ENCODE measurements at places on chromosomes 11 and 22. TPM values are rescaled to one million over a fixed set of nuclear protein-coding genes. Genes with fewer than 3 reads are reported as not detected.

GRCh38 chr11:113269636-113270035 is 44.7 kb upstream of the TTC12 start:
- H3K27ac ChIP-seq = no peak overlapping the region
- H3K36me3 ChIP-seq = no peaks in the 10 kb centered on the region
- H3K4me1 ChIP-seq = no peaks in the 10 kb centered on the region
- no peak overlapping the region for H3K4me3 ChIP-seq
- DNase-seq = no peak

- H3K27me3 ChIP-seq = no peaks in the 10 kb centered on the region
- H3K4me3 ChIP-seq = no peak overlapping the region
- peaks cover 44% of the 10 kb centered on the region for H3K4me1 ChIP-seq
- no peak overlapping the region for H3K27ac ChIP-seq
- DNase-seq = no peak
Measured at GRCh38 chr11:72739240-72740059, 12.8 kb downstream of the ARAP1 start.

Gene PIWIL4
- total RNA-seq = 2.5 TPM

DNA sequence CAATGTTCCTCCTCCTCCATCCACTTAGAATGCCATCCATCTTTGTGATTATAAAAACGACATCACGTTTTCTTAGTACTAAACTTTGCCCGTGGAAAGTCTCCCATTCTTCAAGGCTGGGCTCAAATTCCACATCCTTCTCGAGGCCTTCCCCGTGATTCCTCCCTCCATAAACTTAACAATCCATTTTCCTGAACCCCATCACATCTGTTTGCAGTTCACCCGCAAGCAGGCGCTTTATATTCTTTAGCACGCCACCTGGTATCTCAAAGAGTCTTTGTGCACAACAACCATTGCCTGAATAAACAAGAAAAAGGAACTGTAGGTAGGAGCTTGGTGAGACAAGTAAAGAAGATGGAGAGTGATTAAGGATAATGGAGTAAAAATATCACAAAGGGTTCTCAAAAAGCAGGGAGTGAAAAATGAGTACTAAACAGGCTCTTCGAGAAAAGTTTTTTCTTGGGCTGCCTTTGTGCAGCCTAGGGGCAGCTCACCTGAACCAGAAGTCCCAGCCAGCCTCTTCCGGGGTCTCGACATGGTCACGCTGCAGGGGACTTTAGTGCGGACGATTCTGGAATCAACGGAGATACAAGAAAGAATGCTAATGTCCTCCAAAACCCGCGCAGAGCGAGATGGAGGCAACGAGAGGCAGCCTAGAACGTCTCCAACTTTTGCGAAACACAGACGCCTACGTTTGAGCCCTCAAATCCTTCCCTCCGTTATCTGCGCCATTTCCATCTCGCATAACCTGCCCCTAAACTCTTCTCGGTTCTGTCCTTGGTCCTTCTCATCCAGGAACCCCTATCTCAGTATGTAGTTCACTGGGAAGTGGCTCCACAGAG is 585 bp downstream of the THYN1 start:
- peak overlapping the region; percentile 78 for H3K27ac ChIP-seq
- peak overlapping the region; percentile 86 for H3K4me3 ChIP-seq
- H3K36me3 ChIP-seq = peaks cover 5% of the 10 kb centered on the region
- H3K4me1 ChIP-seq = peaks cover 22% of the 10 kb centered on the region

Gene ZBTB16
- 22.0 TPM for total RNA-seq

DNA sequence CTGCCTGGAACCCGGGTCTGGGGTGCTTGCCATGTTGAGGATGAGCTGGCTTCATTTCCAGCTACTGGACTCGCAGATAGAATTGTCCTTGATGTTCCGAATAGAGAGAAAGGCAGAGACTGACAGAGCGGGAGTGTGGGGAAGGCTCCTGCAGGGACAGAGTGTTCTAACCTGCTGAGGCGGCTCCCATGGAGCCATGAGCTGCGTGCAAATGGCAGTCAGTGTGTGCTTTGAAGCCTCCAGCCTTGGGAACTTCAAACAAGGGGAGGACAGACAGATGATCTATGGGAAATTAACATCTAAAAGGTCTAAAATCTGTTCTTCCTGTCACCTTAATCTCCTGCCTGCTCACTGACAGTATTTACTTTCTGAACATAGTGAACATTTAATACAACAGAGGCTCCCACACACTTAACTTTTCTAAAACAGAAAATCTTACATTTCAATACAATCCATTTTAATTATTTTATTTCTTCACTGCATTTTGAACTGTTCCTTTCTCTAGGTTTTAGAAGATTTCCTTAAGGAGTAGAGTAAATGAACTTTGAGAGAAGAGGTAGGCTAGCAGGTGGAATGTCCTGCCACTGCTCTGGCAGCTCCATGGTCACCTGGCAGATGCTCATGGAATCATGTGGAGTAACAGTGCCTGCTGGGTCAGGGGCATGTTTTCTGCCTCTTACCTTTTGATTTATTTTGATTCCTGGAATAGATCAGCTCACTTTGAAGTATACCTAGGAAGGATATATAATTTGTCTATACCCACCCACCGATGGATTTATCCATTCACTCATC is 481.7 kb downstream of the NTM start:
- DNase-seq = no peak
- peaks cover 40% of the 10 kb centered on the region for H3K27me3 ChIP-seq
- no peaks in the 10 kb centered on the region for H3K4me1 ChIP-seq
- H3K27ac ChIP-seq = no peak overlapping the region
- H3K36me3 ChIP-seq = peaks cover 2% of the 10 kb centered on the region

GRCh38 chr11:73423506-73423905 is 47.3 kb downstream of the RELT start:
- no peak for DNase-seq
- H3K27me3 ChIP-seq = no peaks in the 10 kb centered on the region
- H3K36me3 ChIP-seq = peaks cover 3% of the 10 kb centered on the region
- H3K4me3 ChIP-seq = no peak overlapping the region
- no peak overlapping the region for H3K27ac ChIP-seq

DNA sequence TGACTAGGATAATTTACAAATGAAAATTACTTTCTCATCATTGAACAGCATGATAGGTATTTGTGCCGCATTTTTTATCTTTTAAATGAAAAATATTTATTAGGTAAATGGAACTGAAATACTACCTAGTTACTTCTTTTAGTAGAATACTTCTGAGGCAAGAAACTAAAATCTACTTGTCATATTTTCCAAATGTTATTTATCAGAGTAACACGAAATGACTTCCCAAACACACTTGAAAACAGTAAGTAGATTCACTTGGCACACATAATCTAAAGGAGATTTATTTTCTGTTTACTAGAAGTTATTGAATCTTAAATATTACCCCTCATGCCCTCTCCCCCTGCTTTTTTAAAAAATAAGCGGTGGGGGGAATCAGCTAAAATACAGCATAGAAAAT is 2.3 kb downstream of the QSER1 start:
- peak overlapping the region; percentile 98 for H3K4me3 ChIP-seq
- H3K4me1 ChIP-seq = peaks cover 39% of the 10 kb centered on the region
- DNase-seq = no peak
- H3K27ac ChIP-seq = peak overlapping the region; percentile 96

Gene SERPIND1
- total RNA-seq = not detected

Gene SLC15A3
- 0.54 TPM for total RNA-seq

- H3K27me3 ChIP-seq = no peaks in the 10 kb centered on the region
- peaks cover 66% of the 10 kb centered on the region for H3K4me1 ChIP-seq
- no peak for DNase-seq
- H3K36me3 ChIP-seq = peaks cover 42% of the 10 kb centered on the region
Measured at GRCh38 chr11:114308689-114309089, 12.5 kb downstream of the NNMT start.

- H3K4me1 ChIP-seq = peaks cover 3% of the 10 kb centered on the region
- DNase-seq = no peak
- H3K27ac ChIP-seq = no peak overlapping the region
- no peaks in the 10 kb centered on the region for H3K36me3 ChIP-seq
- peaks cover 12% of the 10 kb centered on the region for H3K27me3 ChIP-seq
- peak overlapping the region; percentile 44 for H3K4me3 ChIP-seq
Measured at GRCh38 chr11:83292709-83293456, 6.7 kb upstream of the CCDC90B start.

GRCh38 chr11:3165152-3165705 is at the start of gene OSBPL5:
Gene OSBPL5 (minus strand): TSS chr11:3165310. CDS start chr11:3129148, 36,162 bp downstream.
- no peaks in the 10 kb centered on the region for H3K27me3 ChIP-seq
- no peaks in the 10 kb centered on the region for H3K36me3 ChIP-seq
- peaks cover 55% of the 10 kb centered on the region for H3K4me1 ChIP-seq
- H3K27ac ChIP-seq = no peak within 1 kb of the TSS
- H3K4me3 ChIP-seq = peak within 1 kb of the TSS; percentile 83
- DNase-seq = peak; percentile 84

- no peak overlapping the region for H3K27ac ChIP-seq
- peaks cover 6% of the 10 kb centered on the region for H3K36me3 ChIP-seq
- peaks cover 7% of the 10 kb centered on the region for H3K4me1 ChIP-seq
- peaks cover 2% of the 10 kb centered on the region for H3K27me3 ChIP-seq
- no peak for DNase-seq
Measured at GRCh38 chr11:13189561-13190426, 87.8 kb upstream of the BMAL1 start.

Gene CCDC89
- 0.26 TPM for total RNA-seq

GRCh38 chr11:107675902-107676301 is 36.0 kb downstream of the SLN start:
- no peak for DNase-seq
- H3K27ac ChIP-seq = no peak overlapping the region
- H3K4me3 ChIP-seq = no peak overlapping the region
- no peaks in the 10 kb centered on the region for H3K36me3 ChIP-seq
- peaks cover 22% of the 10 kb centered on the region for H3K27me3 ChIP-seq

Data from chondrocyte (in vitro differentiated cells).